T-helper 22 cell (primary cell): ENCODE measurements at places on chromosomes 1 and 21.

GRCh38 chr1:172002725-172003345 lies 161.5 kb downstream of the DNM3 start:
- no peak for DNase-seq

GRCh38 chr21:33033961-33034413 lies 8.3 kb downstream of the OLIG2 start:
- DNase-seq = no peak

- DNase-seq = no peak
Measured at GRCh38 chr1:212074856-212075255, 39.3 kb downstream of the DTL start.

GRCh38 chr1:158933621-158934020 lies 2.3 kb downstream of the PYHIN1 start:
- DNase-seq = no peak

GRCh38 chr1:175498002-175498401 lies 245.4 kb downstream of the TNR start:
- DNase-seq = no peak

DNA sequence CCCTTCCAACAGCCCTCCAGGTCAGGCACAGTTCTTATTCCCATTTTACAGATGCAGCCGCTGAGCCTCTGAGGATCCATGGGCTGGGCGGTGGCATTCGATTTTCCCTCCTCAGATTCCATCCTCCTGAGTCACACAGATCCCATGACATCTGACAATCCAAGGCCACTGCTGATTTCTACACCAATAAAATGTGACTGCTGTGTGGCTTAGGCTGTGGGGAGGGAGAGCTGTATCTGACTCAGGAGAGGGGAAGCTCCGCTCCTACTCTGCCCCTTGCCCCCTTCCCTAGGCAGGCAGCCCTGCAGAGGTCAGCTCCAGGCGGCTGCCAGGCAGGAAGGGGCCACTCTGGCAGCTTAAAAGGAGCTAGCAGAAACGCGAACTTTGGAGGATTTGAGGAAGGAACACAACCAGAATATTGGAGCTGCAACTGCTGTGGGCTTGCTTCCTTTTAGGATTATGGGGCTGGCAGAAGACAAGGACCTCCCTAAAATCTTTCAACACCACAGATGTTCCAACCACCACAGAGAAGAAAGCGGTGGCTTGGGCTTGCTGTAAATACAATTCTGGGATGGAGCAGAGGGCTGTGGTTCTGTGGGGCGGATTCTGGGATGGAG lies 50.0 kb downstream of the MRPL37 start:
- no peak for DNase-seq

DNA sequence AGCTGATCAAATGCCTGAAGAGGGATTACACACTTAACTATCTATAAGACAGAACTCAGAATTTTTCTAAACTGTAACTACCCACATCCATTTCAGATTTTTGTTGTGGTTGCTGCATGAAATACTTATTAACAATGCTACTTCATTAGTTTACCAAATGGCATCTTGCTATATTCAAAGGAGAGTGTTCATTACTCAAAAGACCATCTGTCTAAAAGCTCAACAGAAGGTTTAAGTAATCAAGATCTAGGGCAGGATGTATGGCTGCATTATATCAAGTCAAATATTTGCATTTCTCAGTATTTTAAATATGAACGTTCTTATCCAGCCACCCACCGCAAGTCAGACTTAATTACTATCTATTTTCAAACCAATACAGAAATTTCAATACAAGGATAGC lies 79.9 kb downstream of the SIPA1L2 start:
- DNase-seq = no peak

DNA sequence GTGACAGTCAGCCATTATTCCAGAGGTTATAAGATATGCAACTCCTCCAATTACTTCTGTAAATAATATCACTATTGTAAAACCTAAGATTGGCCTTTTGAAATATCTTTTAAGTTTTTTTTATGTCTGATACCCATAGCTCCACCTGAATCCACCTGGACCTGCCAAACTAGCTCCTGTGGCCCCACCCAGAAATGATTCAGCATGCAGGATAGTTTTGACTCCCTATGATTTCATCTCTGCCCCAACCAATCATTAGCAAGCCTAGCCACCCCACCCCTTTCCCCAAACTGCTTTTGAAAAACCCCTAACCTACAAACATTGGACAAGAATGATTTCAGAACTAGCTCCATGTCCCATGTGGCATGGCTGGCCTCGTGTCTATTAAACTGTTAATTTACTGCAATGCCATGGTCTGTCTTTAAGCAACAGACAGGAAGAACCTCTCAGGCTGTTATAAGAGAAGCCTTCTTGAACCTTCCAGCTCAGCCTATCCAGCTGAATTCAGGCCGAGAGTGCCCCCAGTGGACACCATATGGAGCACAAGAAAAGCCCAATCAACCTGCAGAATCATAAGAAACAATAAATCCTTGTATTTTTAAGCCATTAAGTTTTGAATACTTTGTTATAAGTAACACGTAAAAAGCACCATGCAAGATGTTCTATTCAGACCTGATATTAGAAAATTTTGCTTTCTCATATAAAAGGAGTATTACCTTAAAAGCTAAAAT lies 263.0 kb upstream of the ZRANB2 start:
- no peak for DNase-seq

GRCh38 chr1:225731491-225731890 lies 46.1 kb upstream of the SRP9 start:
- no peak for DNase-seq

DNA sequence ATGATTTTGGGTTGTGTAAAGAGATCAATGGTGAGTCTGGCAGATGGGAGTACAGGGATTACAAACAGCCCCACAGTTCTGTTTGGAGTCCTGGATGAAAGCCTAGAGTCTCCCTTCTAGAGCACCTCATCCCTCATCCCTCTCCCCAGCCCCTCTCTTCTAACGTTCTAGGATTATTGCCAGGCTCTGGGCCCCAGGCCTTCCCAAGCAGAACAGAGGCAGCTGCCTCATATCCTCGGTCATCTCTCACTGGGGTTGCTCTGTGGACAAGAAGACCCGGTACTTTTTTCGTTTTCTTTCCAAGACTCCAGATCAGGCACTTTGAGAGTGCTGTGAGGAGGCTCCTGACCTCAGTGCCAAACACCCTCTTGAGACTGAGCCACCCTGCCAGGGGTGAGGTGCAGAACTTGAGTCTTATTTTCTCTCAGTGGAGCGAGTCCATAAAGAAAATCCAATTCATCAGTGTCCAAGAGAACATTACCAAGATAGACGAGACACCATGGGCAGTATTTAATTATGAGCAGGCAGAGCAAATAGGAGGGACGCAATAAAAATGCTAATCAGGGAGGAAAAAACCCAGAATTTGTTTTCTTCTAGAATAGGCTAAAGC lies 17.1 kb upstream of the KCND3 start:
- no peak for DNase-seq

DNA sequence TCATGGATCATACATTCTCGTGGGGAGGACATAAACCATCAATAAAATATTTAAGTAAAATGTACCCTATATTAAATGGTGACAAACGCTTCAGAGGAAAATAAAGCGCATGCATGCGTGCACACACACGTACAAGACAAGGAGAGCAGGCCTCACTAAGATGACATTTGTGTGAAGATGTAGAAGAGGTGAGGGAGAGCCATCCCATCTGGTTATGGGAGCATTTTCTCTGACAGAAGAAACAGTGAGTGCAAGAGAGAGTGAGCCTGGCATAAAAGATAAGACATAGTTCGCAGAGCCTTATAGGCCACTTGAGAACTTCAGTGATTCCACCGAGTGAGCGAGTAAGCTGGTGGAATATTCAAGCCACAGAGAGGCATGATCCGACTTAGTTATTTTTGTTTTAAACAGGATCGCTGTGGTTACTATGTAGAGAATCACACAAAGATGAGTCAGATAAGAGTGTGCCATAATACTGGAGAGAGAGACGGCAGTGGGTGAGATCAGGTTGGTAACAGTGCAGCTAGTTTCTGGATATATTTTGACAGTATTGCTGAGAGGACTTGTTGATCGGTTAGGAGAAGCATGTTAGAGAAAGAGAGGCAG lies 624.2 kb downstream of the PLPP3 start:
- no peak for DNase-seq

DNA sequence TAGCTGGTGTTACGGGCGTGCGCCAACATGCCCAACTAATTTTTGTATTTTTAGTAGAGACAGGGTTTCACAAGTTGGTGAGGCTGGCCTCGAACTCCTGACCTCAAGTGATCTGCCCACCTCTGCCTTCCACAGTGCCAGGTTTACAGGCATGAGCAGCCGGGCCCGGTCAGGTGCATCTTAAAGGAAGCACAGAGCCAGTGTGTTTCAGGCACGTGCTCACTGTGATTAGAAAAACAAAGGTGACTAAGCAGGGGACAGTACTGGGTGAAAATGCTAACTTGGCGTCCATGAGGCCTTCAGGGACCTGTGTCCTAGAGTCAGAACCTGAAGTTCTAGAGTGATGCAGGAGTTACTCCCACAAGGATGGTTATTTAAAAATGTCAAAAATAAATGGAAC lies 60.0 kb upstream of the GJA8 start:
- DNase-seq = no peak

GRCh38 chr1:186763107-186763506 lies 65.6 kb upstream of the PLA2G4A start:
- DNase-seq = no peak

DNA sequence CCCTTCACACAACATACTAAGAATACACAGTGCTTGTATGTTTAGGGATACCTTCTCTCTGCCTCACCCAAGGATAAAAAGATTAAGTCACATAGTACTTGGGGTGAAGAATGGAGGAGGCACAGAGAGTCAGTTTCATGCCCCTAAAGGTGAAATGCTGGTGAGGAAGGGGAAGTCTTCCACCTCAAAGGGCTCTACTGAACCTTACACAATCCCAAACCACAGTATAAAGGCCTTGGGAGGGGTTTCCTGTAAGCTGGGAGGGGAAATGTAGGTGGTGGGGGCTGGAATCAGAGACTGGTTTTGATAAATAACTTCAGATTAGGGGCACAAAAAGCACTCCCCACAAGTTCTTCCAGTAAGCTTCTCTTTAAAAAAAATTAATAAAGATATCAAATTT lies 3.5 kb downstream of the MINDY1 start:
- no peak for DNase-seq
